ENCODE measurements at places on chromosomes 12 and 14. TPM values are rescaled to one million over a fixed set of nuclear protein-coding genes. Genes with fewer than 3 reads are reported as not detected.

The PTPRB gene
- 0.49 TPM for total RNA-seq

The GSG1 gene
- total RNA-seq, result not detected

The RILPL1 gene
- total RNA-seq, result 16.6 TPM

The CCDC38 gene
- not detected for total RNA-seq

The KRT77 gene
- total RNA-seq, result not detected

The ARHGAP9 gene
- total RNA-seq, result 0.16 TPM

The MUCL1 gene
- not detected for total RNA-seq
